ENCODE measurements at places on chromosomes 11 and 22.

GRCh38 chr11:32566517-32566916 is 17.1 kb upstream of the EIF3M start:
- DNase-seq: no peak

GRCh38 chr11:101582989-101583250 is 887 bp downstream of the TRPC6 start:
- no peak for DNase-seq

DNA sequence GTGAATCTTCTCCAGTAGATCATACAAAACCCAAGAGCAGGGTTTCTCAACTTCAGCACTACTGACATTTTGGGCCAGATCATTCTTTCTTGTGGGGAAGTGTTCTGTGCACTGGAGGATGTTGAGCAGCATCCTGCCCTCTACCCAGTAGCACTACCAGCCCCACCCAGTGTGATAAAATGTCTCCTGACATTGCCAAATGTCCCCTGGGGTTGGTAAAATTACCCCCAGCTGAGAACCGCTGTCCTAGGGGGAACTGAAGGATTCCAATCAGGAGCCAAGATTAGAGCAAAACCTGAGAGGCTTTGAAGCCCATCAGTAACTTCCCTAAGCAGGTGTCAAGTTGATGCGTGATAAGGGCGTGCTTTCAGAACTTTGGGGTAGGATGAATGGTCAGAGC is 61.4 kb upstream of the YWHAH start:
- DNase-seq: no peak

DNA sequence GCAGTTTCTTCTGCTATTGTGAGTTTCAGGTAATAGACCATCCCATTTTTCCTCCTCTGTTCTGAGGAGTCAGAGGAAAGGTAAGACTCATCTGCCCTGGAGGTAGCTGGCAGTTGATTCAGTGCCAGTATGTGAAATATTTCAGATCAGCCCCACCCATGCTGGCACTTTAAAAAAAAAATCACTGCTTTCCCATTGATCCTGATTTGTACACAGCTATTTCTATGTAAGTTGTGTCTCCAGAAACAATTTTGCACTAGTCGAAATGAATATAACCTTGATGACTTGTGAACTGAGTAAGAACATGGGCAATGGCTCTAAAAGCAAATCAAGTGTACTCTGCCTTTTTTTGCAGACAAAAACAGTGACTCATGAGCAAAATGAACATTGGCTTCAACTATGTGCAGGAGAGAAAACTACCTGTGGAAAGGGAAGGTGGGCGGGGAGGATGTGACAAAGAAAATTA is 82.0 kb upstream of the OR5AK2 start:
- DNase-seq: no peak

DNA sequence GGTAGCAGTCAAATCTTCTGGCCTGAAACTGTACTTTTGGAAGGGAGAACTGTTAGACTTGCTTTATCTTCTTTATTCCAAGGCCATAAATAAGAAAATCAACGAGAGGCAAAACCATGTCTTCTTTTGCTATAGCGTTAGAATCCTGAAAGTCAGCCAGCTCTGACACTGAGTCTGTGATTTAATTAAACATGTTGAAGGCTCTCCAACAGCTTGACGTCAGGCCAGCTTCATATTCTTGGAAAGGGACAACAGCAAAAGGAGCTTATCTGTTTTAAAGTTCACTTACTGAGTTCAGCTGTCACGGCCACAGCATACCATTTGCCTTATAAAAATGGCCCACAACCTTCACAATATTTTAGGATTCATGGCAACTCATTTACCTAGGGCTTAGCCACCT is 131.0 kb upstream of the LDLRAD3 start:
- DNase-seq: no peak

DNA sequence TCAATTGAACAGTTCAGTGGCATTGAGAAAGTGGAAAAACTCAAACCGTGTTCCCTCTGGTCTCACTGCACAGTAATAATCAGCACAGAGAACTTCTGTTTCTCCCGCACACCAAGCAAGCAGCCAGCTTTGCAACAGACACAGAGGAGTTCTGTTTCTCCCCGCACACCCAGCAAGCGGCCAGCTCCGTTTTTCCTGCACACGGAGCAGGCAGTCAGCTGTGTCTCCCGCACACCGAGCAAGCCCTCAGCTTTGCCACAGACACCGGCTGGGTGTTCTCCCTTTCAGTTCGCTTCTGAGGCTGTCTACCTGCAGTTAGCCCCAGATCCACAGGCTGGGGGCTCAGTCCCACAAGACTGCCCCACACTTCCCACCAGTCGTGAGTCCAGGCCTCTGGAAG is 9.9 kb upstream of the TALDO1 start:
- no peak for DNase-seq

DNA sequence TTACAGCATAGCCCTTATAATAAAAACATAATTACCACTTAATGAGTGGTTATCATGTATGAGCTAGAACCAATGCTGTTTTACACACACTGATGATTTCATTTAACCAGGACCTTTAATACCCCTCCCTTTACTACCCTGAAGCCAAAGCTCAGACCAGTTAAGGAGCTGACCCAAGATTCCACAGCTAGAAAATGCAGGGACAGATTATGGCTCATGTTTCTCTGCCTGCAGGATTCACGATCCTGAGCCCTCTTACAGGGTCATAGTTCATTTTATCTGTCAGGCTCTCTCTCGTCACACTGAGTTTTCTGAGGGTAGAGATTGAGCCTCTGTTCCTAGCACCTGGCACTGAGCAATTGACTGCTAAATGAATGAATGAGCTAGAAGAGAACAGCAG is 27.4 kb downstream of the TUB start:
- no peak for DNase-seq

DNA sequence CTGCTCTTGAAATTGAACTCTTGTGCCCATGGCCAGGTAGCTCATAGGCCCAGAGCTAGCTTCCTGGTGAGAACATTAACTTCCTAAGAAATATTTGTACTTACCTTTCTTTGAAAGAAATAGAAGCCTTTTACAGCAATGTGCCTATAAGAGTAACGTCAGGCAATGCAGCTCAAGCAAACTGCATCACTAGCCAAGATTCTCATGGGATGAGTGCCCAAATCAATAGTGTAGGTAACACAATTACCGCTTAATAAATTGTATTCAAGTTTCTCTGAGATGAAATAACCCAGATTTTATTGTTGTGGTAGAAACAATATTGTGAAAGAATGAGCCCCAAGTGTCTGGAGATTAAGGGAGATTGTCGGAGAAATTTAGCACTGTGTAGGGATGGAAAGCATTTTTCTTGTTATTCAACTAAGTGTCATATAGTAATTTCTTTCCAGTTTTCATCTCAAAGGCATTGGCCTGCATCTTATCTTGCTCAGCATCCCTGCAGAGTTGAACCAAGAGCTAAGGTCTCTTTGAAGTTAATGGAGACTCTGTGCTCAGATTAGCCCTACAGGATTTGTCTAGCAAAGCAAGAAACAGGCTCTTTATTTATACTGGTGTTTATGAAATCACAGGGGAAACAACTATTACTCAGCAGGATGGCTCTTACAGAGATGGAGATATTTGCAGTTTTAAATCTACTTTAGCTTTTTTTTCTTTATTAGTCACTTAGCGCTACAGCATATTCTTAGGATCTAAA is 321.0 kb upstream of the PDGFD start:
- no peak for DNase-seq

- DNase-seq: no peak
Observed at GRCh38 chr22:20178915-20179227, 28.0 kb upstream of the CCDC188 start.

DNA sequence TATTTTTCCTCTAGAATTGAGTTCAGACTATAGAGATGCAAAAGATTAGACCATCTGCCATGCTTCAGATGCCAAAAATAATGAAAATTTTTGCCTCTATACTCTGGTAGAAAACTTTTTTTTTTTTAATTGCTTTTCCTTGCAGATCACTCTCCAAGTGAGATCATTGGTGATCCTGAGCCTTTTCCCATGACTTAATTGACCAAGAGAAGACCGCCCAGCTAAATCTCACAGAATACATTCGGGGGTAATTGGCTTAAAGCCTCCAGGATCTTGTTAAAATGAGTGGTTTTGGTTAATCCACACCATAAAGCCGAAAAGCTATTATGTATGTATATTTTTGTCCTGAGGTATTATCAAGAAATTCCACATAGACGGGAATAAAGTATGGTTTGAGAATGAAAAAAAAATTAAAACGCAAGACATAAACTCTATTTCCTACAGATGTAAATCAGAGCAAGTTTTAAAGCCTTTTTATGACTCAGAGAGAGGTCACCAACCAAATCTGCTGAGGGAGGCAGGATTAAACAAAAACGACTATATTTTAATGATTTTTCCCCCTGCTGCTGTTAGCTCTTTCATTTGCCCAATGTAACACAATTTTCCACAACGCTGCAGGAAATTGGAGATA is 64.0 kb downstream of the PARVA start:
- DNase-seq: no peak

DNA sequence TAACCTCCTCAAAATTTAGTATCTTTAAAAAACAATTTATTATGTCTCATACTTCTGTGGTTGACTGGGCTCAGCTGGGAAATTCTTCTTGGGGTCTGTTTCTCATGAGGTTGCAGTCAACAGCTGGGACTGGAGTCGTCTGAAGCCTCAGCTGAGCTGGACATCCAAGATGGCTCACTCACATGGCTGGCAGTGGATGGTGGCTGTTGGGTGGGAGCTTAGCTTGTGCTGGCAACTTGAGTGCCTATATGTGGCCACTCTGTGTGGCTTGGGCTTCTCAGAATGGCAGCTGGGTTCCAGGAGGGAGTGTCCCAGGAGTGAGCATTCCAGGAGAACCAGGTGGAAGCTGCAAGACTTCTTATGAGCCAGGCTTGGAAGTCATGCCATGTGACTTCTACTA is 13.2 kb downstream of the THY1 start:
- no peak for DNase-seq
